ENCODE measurements at places on chromosomes 3 and 15.

- no peak for DNase-seq
Observed at GRCh38 chr3:195059006-195059350, 212.0 kb downstream of the XXYLT1 start.

DNA sequence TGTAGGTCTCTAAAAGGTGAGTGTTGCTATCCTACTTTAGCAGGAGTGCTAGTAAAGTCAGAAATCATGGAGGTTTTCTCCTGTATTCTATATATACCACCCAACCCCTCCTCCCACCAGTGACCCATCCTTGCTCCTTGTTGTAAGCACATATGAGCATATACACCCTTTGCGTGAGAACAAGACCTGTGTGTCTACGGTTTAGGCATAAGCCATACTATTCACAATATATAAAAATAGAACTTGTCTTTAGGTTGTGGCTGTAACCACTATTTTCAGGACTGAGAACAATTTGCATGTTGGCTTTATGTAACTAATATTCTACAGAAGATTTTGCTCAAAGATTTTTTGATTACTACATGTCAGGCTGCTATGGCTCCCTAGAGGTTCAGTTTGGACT lies 59.1 kb upstream of the TOP2B start:
- no peak for DNase-seq

GRCh38 chr15:66503780-66504562 lies 684 bp downstream of the RPL4 start:
- no peak for DNase-seq

GRCh38 chr3:56051052-56051451 lies 417.2 kb downstream of the ERC2 start:
- no peak for DNase-seq

DNA sequence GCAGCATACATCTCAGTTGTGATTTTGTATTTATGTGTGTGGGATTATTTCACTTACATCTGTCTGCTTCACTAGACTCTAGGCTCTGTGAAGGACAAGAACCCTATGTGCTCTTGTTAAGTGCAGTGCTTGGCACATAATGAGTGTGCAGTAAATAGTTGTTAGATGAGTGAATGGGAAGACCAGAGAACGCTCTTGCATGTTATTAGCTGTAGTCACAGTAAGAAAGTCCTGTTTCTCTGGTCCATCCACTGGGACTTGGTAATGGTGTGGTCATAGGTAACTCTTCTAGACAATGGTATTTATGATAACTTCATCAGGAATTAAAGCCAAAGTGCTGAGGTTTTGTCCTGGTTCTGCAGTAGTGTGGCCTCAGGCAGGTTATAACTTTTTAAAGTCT lies 1.4 kb upstream of the AQP9 start:
- DNase-seq, result no peak

DNA sequence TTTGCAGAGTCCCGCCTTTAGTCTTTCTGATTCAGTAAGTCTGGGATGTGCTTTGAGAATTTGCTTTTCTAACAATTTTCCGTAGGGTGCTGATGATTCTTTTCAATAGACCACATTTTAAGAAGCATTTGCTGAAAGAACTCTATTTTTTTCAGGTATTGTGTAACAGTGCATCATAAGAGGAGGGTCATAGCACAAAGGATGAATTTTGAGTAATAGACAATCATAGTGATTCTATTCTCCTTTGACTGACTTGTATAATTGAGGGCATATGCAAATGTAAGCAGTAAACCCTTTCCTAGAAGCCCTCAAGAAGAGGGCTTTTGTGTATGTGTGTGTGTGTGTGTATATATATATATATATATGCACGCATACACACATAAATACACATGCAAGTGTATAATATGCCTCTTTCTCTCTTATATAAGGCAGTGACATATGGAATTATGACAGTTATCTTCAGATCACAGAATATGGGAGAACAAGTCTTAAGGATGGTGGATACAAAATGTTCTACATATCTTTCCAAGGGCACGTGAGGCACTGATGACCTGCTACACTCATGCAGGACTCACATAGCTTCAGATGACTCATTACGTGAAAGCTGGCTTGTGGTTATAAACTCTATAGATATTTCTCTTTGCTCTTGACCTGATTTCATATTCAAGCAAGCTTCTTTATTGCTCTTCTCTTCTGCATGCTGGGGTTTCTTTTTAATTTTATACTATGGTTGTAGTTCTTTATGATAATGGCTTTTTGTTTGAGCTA lies 6.5 kb upstream of the PLSCR1 start:
- DNase-seq, result no peak

DNA sequence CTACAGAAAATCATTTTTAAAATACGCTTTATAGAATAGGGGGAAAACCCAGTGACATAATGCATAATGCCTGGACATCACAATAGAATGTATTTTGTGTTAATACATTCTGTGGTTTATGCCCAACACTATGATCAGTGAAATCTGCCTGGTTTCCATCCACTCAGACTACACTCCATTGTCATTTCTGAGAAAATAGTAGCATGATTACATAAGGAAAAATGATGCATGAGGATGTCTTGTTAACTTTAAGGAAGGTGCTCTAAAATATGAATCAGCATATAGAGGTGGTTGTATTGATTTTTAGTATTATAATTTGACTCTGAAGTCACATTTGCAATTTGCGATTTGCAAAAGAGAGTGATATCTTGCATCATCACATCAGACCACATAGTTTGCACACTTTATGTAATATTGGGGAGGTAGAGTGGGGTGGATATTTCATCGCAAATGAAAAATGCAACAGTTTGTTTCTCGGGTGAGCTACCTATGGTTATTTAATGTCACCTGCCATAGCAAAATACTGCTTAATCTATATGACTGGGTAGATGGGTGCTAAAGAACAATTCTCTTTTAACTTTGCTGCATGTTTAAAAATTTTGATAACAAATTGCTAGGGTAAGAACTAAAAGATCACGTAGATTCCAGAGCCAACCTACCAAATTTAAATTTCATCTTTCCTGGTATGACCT lies 403.9 kb downstream of the IL5RA start:
- DNase-seq, result no peak

GRCh38 chr3:158267015-158267414 lies 157.1 kb downstream of the RSRC1 start:
- no peak for DNase-seq

GRCh38 chr3:32640939-32641338 lies 44.0 kb upstream of the CNOT10 start:
- DNase-seq, result no peak

GRCh38 chr3:35651851-35652250 lies 12.5 kb downstream of the ARPP21 start:
- no peak for DNase-seq

DNA sequence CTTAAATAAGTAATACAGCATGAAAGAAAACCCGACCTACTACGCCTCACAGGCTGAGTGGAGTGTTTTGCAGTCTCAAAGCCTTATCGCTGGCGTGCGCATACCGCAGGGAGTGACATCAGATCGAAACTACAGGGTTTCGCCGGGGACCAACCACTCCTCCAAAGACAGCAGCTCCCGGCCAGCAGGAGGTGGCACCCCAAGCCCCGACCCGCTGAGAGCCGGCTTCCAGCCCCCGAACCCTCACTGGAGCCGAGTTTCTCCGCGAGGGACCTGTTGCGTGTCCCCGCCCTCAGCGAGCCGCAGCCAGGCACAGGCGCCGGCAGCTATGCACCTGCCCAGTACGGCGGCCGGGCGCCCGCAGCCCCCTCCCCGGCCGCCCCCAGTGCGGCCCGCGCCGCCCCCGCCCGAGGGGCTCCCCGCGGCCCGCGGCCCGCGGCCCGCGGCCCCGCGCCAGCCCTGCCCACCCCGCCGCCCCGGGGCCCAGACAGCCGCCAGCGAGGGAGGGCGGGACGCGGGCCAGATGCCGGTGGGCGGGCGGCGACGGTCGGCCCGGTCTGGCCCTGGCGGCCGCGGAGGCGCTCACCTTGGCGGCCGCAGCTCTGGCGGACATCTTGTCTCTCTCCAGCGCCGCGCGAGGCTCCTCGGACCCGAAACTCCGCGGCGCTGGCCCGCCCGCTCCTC lies 710 bp downstream of the TJP1 start:
- peak; percentile 2 for DNase-seq

GRCh38 chr3:468172-468571 lies 271.6 kb downstream of the CHL1 start:
- DNase-seq, result no peak

DNA sequence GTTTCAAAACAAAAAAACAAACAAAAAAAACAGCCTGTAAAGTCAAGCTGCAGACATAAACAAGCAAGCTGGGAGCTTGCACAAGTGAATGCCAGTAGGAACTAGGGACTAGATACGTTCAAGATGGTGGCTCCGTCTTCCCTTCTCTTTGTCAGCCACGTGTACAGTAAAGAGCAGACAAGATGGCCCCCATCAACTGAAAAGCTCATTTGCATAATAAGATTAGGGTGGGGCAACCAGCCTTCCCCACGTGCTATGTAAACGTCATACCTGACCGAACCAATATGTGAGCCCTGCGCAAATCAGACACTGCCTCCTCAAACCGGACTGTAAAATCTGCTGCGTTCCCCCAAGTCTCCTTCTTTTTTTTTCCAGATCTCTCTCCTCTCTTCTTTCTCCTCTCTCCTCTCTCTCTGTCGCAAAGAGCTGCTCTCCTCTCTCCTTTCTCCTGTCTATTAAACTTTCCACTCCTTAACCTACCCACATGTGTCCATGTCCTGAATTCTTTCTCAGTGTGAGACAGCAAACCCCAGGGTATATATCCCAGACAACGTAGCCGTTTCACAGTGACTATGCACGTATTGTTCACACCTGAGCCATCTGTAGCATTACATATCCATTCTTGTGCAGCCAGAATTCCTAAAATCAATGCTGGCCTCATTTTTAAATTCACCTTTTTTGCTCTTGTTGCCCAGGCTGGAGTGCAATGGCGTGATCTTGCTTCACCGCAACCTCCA lies 31.2 kb upstream of the FXR1 start:
- DNase-seq, result no peak

DNA sequence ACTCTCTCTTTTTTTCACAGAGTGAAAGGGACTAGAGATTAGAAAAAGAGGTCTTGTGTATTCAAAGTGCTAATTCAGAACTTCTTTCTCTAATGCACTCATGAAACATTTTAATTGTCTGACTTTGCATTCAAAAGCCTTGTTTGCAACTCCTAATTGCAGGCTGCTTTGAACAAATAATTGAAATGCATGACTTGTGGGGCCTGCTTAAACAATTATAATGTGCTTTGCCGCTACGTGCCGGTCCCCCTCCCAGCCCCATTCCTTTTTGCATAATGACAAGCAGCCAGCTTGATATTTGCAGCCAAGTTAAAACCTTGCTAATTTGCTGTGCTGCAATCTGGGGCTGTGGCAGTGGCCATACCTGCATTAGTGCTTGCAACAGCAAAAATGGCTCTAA lies 114.5 kb downstream of the FOXB1 start:
- no peak for DNase-seq

GRCh38 chr15:75309711-75310110 lies 26.2 kb upstream of the COMMD4 start:
- DNase-seq, result no peak

- DNase-seq, result no peak
Observed at GRCh38 chr3:4387210-4388204, 79.6 kb downstream of the SUMF1 start.

DNA sequence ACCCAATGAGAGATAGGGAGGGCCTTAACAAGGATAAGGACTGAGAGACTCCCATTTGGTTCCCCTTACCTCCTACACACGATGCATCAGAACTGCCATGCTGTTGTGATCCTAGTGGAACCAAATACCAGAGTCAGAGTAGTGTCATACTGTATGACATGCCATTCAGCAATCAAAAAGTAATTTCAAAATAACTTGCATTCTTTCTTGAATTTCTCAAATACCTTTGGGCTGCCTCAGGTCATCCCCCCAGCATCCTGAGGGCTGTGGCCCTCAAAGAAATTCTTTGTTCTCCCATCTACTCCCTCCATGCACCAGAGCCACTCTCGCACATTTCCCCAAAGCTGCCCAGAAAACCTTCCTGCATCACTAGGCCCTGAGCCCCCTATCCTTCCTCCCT lies 68.9 kb upstream of the PPP2R3A start:
- DNase-seq, result no peak

GRCh38 chr3:134839990-134840389 lies 44.9 kb downstream of the EPHB1 start:
- DNase-seq, result no peak
